Peyer's patch (tissue), 4 donors: ENCODE measurements at places on chromosomes 4 and X.

- no peak for DNase-seq
These were observed 47.0 kb upstream of the DHRSX start for GRCh38 chrX:2547736-2548135.

DNA sequence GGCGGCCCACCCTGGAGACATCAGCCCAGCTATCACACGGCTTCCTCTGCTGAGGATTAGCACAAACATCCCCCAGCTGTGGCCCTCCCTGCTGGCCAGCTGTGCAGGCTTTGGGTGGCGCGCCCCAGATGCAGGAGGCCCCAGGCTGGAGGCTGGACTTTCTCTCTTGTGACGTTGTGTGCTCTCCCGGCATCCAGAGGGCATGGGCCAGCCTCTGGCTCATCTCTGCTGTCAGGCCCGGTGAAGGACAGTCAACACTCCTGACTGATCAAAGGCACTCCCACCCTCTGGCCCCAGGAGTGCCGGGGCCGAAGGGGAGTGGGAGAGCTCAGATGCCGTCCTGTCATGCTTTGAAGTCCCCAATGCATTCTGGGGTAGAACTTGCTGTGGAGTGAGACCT is 29.9 kb upstream of the PJA1 start:
- no peak for DNase-seq

GRCh38 chr4:19005211-19005610 is 983.7 kb upstream of the LCORL start:
- no peak for DNase-seq

DNA sequence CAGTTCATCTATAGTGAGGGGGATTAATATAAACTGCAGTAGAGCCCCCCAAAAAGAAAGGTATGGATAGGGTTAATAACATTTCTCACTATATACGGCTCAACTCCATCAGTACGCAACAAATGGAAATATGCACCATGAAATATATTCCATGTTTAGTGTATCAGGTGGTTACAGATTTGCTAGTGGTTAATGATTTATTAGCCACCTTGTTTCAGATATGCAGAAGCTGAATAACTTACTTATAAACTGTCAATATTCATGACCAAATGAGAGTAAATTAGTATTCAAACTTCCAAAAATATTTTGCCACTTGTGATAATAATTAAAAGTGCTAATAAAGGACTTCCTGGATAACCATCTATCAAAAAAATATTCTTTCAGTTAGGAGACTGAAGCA is 14.8 kb downstream of the AMTN start:
- no peak for DNase-seq
